ENCODE measurements at places on chromosomes 1 and 21.

- DNase-seq, result no peak
Observed at GRCh38 chr1:14674030-14674429, 75.5 kb downstream of the KAZN start.

- DNase-seq, result no peak
Observed at GRCh38 chr1:87918398-87918797, 589.7 kb downstream of the LMO4 start.

DNA sequence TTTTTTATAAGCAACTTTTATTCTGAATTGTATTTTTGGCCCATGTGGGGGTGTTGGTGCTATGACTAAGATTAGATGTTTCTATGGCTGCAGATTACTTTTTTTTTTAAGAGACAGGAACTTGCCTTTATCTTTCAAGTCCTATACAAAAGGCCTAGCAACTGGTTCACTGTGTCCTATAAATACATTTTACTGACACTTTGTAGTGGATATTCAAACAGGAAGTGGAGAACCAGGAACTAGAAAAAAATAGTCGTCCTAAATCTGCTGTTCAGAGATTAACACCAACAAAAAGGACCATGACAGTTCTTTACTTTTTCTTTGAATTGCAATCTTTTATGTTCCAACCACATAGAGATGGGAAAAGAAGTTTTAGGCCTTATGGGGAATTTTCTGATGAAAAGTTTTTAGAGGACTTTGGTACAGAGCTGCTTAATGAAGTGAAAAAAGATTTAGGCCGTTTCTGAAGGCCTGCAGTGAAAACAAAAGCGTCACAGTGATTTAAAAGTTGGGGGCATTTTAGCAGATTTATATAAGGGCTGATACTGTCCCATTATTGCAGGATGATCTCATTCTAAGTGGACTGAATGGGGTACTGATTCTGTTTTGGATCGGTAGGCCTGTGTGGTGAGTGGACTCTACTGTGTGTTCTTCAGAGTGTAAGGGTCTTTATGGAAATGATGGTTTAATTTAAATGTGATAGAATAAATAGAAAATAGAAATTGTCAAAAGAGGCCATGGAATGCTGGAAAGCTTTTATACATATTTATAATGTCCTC is 136.4 kb upstream of the DEPDC1 start:
- DNase-seq, result no peak

DNA sequence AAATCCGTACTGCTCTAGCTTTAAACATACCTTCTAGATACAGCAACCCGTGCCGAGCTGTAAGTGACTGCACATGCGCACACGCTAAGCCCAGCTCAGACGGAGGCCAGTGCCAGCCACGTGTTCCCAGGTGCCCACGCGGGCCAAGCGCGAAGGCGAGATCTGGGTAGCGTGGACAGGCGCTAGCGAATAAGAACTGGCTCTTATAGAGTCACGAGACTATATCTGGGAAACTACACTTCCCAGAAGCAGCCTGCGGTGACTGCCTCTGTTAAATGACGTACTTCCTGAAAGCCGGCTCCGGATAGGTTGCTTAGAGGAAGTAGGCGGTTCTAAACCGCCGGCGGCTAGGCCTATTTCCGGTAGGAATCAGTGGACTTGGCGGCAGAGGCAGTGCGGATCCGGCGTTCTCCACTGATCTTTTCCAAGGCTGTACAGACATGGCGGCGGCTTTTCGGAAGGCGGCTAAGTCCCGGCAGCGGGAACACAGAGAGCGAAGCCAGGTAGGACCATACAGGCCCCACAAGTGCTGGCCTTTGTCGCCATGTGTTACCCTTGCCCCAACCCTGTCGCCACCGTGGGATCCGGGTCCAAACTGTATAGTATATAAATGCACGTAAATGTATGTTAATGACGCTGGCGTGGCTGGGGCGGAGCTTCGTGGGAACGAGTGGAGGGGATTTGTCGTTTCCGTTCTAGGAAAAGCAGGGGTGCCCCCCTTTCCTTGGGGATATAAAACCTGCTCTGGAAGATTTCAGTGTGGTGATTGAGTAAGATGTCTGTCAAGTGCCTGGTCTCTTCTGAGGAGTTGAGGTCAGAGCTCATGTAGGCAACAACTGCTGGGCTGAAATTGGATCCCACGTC is at the start of gene UTP11:
Gene UTP11, plus strand, starts transcription at position 372 of the 864 bp plus-strand sequence. Its CDS starts 69 bp downstream, at position 441.
- DNase-seq, result peak; percentile 92

Measured in stimulated activated naive CD4-positive, alpha-beta T cell treated with Interleukin-2 at 50 U/mL for 16 hours (primary cell).